ENCODE measurements at places on chromosomes 7 and 10. TPM values are rescaled to one million over a fixed set of nuclear protein-coding genes. Genes with fewer than 3 reads are reported as not detected.

DNA sequence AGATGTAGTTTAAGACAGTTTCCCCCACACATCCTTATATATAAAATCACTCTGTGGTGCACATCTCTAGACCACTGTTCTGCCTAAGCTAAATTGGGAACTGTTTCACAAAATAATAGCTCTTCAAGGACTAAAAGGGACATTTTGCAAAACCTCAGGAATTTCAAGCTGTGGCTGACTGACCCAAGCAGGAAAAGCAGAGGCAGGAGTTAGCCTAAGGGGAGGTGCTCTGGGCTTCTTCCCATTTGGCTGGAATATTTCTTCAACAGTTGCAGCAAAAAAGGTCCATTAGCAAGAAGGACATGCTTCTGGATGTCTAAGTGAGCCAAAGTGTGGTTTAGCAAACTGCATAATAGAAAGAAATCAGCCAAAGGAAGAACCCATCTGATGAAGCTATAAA is 551.2 kb upstream of the ANKRD30A start:
- no peak for DNase-seq

DNA sequence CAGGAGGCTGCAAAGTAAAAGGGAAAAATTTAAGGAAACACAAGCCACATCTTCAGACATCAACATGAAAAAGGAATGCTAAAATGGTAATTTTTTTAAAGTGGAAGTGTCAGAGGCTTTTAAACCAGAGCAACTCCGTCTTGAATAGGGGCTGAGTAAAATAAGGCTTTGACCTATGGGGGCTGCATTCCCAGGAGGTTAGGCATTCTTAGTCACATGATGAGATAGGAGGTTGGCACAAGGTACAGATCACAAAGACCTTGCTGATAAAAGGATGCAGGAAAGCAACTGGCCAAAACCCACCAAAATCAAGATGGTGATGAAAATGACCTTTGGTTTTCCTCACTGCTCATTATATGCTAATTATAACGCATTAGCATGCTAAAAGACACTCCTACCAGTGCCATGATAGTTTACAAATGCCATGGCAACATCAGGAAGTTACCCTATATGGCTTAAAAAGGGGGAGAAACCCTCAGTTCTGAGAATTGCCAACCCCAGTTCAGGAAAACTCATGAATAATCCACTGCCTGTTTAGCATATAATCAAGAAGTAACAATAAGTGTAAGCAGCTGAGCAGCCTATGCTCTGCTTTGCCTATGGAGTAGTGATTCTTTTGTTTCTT is 128.3 kb downstream of the SKAP2 start:
- DNase-seq = no peak

DNA sequence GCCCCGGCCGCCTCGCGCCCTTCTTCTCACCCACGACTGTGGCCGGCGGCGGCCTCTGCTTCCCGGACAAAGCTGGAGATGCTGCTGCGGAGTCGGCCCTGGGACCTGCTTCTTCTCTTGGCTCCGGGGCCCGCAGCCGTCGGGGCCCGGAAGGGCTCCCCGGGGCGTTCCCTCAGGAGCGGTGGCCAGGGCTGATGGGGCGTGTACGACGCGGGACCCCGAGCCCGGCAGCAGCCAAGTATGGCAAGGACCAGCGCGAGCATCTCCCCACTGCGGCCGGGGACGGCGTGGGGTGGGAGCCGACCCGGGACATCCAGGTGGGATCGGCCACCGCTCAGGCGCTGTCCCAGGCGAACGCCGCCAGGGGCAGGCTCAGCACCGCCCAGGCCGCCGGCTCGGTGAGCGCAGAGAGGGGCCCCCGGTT is 27.6 kb upstream of the BMS1 start:
- DNase-seq = no peak

GRCh38 chr7:89511900-89512299 is 642.4 kb upstream of the STEAP1 start:
- no peak for DNase-seq

GRCh38 chr7:157584420-157584819 is 247.6 kb downstream of the DNAJB6 start:
- no peak for DNase-seq

GRCh38 chr7:4282434-4283223 is 399.5 kb upstream of the FOXK1 start:
- DNase-seq = no peak

- DNase-seq = no peak
Measured at GRCh38 chr10:110629680-110630191, 14.4 kb upstream of the RBM20 start.

GRCh38 chr10:42976351-42977031 is 100.4 kb upstream of the RET start:
- peak; percentile 30 for DNase-seq

GRCh38 chr10:63491588-63492316 is 26.0 kb upstream of the JMJD1C start:
- DNase-seq = no peak

GRCh38 chr10:7435674-7436073 is 24.8 kb upstream of the SFMBT2 start:
- DNase-seq = no peak

GRCh38 chr7:70131817-70132216 is 533.5 kb downstream of the AUTS2 start:
- no peak for DNase-seq

DNA sequence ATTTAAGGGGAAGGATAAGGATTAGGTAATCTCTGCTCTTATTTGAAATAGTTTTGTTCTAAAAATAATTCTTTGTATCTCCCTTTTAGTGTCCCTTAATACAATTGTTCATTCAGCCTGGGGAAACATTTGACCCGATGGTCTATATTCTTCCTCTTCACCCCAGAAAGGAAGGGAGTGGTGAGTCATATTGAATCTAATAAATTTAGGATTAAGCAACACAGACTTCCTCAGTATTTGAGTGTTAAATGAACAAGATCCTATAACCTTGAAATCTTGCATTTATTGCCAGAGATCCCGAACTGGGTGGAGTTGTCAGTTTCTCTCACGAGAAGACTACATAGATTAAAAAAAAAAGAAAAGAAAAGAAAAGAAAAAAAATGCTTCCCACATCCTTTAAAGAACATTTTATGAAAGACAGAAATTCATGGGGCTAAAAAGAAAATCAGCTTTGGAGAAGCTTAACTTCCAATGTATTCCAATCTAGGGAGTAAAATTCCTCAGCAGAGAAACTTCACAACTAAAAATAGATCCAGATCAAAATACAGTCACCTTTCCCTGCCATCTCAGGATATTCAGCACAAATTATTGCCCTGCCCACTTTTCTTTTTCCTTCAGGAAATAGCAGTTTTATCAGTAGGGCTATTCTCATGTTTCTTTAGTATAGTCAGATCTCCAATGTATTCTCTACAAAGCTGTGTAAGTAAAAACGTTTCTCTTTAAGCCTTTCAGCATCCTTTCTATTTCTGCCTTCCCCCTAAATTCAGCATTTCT is 82.2 kb downstream of the SEMA3D start:
- no peak for DNase-seq

DNA sequence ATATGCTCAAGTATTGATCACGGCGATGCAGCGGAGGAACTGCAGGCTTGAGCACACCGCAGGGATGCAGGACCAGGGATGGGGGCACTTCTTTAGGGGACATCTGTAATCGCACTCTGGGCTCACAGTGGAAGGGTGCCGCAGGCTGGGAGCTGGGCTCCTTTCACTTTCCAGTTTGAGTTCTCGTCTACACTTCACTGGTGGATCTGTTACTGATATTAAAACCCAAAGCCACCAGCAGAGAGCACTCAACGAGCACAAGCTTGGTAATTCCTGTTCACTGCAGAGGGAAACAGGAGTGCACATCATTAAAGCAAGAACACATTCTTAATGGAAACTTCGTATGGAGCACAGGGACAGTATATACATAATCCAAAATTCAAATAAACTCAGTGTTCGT is 91.3 kb downstream of the PARD3 start:
- peak; percentile 52 for DNase-seq

DNA sequence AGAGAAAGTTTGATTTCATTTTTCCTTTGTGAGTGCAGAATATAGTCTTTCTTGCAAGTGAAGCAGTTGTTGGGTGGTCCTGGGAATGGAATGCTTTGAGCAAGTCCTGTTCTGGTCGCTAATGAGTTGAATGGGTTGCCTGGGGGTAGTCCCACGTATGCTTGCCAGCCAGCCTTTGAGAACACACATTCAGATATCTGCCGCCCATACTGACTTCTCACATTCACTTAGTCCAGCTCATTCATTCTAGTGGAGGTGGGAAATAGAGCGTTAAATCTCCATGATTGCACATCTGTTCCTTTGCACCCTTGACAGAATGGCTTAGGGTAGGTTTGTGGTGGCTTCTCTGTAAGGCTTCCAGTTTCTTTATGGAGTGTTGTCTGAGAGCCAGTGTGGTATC is 256.6 kb downstream of the SORCS3 start:
- DNase-seq = no peak

GRCh38 chr10:104345941-104346340 is 7.7 kb upstream of the ITPRIP start:
- DNase-seq = no peak

DNA sequence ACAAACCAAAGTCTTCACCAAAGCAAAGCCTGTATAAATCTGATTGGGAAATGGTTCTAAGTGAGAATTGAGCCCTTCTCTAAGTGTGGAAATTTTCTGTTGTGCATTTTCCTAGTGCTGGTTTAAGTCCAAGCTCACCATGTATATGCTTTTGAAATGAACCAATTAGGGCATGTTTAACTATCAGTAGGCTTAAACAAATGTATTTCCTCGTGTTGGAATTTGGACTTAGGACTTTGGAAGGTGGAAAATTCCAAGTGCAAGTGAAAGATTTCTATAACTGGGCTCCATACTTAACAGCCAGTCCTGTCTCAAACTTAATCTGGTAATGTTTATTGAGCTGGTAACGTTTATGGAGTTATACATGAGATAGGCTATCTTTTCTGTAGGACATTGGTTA is 28.5 kb downstream of the CCNY start:
- DNase-seq = no peak

DNA sequence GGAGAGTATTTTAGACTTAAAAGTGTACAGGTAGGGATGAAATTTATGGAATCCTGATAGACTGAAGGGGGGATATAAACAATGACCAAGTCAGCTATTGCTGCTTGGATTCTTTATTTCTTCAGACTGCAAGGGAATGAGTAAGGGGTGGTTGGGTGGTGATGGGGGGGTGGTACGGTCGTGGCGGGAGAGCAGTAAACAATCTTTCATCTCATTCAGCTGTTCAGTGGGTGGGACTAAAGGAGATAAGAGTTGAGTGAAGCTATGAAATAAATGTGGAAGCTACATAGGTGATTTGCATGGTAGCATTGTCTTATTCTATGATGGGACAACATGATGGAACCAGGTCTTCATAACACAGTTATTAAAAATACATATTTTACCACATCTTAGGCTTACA is 1.8 kb downstream of the SEPTIN7 start:
- no peak for DNase-seq

DNA sequence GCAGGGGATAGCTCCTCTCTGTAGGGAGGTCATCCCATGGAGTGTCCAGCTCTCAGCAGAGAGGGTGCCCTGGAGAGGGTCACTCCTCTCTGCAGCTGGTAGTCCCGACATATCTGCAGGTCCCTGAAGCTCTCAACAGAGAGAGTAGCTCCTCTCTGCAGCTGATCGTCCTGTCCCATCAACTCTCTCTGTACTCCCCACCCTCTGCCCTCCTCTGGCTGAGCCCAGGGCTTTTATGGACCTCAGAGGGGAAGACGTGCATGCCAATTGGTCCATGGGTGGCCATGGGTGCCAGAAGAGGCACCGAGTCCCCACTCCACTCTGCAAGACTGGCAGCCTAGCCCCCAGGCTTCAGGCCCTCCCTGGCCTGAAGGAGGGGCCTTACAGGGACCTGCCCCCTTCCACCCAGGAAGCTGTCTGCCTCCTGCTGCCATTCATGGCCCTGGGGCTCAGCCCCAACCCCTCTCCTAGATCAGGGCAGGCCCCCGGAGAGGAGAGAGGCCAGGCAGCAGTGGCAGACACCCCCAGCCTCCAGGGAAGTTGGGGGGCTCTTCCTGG is 9.0 kb upstream of the BLVRA start:
- no peak for DNase-seq

DNA sequence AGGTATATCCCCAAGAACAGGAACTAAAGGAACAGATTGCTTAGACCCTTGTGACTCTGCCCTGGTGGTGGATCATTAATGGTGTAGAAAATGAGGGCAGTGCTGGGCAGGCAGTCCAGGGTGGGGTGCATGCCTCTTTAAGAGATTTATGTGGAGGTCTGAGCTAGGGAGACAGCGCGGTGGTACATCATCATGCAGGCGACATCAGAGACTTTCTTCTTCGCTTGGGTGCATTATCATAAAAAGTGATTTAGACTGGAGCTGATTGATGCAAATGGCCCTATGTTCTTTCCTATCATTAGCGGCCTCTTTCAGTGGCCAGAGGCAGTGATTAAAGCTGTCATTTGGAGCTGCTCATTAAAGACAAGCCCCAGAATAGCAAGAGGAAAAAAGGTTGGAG is 519.1 kb upstream of the GALNT17 start:
- DNase-seq = no peak

- DNase-seq = no peak
Measured at GRCh38 chr7:117186218-117187010, 136.4 kb downstream of the WNT2 start.

- no peak for DNase-seq
Measured at GRCh38 chr7:33130184-33130583, 820 bp downstream of the BBS9 start.

DNA sequence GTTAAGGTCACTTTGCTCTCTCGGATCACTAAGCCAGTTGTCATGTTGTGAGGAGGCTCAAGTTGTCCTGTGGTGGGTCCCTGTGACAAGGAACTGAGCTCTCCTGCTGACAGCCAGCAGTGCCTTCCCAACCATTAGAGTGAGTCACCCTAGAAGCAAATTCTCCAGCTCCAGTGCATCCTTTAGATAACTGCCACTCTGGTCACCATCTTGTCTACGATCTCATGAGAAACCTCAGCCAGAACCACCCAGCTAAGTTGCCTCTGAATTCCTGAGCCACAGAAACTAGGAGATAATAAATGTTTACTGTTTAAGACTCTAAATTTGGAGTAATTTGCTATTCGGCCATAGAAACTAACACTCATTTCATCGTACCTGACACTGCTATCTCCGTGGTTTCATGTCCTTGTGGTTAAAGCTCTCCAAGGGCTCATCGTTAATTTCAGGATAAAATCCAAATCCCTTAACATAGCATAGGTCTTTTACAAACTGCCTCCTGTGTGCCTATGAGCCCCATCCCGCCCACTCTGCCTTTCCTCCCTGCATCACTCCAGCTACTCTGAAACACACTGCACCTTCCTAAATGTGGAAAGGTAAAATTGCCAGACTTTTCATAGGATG is 56.5 kb upstream of the WIPF3 start:
- no peak for DNase-seq

Gene INHBA
- total RNA-seq = 2.9 TPM

Gene CFTR
- total RNA-seq = 1.9 TPM

Gene AKR1C8
- total RNA-seq = not detected

Gene NPC1L1
- 0.10 TPM for total RNA-seq

Gene STEAP1
- 20.5 TPM for total RNA-seq

Gene ANXA8L1
- 65.7 TPM for total RNA-seq

Gene FAM221A
- 25.5 TPM for total RNA-seq
